ENCODE measurements at places on chromosomes 1 and 21.

GRCh38 chr1:171140956-171141687 lies 44.0 kb upstream of the FMO2 start:
- DNase-seq: no peak

DNA sequence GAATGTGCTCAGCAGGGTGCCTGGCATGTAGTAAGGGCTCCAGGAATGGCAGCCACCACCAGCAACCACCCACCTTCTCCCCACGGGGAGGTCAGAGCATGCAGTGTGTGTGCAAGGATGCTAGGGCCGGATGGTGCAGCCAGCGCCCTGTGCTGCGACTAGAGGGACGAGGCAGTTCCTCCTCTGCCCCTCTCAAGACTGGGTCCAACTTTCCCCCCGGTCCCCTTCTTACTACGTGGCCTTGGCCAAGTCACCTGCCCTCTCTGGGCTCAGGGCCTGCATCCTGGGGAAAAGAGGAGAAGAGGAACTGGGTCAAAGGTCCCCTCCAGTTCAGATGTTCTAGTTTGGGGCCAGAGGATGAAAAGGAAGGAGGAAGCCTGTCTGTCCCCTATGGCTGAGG lies 71.6 kb upstream of the TARDBP start:
- no peak for DNase-seq

- no peak for DNase-seq
Observed at GRCh38 chr1:2072109-2072806, 22.0 kb downstream of the PRKCZ start.

DNA sequence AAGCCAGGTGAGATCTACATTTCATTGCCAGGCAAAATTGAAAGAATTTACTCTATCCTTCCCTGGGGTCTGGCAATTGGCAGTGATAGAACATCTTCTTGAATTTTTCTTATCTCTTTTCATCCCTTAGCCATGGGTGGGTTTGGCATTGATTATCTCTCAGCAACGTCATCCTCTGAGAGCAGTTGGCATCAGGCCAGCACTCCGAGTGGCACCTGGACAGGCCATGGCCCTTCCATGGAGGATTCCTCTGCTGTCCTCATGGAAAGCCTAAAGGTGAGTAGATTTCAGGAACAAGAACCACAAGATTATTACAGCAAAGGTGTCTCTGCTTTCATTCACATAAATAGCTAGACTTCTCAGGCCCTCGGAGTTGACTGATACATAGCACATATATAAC lies 39.3 kb downstream of the NCF2 start:
- DNase-seq: no peak

DNA sequence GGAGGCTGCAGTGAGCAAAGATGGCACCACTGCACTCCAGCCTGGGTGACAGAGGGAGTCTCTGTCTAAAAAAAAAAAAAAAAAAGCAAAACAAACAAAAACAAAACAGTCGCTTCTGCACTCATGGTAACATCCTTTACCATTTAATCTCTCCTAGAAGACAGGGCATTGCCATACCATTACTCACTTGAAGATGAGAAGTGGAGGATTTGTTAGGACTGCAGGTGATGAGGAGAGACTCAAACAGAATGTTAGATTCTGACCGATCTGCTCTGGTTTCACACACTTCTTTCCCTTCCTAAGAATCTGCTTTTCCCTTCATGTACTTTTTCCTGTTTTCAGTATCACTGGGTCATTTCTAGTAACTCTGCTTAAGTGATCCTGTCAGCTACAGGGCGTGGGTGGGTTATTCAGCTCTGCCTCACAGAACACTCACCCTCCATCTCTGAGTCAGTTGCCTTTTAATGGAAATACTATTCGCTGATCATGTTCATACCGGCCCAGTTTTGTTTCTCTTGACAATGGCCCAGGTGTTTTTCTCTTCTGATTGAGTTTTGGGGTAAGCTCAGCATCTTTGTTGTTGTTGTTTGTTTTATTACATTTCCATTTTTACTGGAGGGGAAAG lies 148.0 kb upstream of the ERG start:
- no peak for DNase-seq

DNA sequence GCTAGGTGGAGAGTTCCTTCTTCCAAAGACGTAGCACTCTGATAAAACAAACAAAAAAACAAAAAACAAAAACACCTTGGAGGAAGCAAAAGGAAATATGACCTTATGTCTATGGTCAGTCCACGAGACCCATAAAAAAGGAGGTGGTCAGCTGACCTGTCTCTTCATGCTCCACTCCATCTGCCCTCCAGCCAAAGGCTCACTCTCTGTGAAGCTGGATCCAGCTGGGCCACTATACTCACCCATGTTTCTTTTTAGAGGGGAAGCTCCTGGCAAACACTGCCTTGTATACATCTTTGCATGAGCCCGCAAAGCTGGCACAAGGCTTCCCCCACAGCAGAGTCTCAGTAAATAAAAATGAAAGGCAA lies 126.1 kb upstream of the CACHD1 start:
- DNase-seq: no peak

- DNase-seq: no peak
Observed at GRCh38 chr21:25186273-25186672, 421.0 kb downstream of the MRPL39 start.

DNA sequence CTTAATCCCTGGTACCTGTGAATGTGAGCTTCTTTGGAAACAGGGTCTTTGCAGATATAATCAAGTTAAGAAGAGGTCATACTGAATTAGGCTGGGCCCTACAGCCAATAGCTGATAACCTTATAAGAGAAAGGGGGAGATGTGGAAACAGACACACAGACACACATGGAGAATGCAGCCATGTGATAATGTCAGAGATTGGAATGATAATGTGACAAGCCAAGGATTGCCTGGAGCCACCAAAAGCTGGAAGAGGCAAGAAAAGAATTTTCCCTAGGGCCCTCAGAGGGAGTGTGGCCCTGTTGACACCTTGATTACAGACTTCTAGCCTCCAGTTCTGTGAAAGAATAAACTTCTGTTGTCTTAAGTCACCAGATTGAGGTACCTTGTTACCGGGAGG lies 114.5 kb upstream of the SOD1 start:
- DNase-seq: no peak

GRCh38 chr21:45222001-45222400 lies 65.7 kb downstream of the POFUT2 start:
- DNase-seq: no peak

DNA sequence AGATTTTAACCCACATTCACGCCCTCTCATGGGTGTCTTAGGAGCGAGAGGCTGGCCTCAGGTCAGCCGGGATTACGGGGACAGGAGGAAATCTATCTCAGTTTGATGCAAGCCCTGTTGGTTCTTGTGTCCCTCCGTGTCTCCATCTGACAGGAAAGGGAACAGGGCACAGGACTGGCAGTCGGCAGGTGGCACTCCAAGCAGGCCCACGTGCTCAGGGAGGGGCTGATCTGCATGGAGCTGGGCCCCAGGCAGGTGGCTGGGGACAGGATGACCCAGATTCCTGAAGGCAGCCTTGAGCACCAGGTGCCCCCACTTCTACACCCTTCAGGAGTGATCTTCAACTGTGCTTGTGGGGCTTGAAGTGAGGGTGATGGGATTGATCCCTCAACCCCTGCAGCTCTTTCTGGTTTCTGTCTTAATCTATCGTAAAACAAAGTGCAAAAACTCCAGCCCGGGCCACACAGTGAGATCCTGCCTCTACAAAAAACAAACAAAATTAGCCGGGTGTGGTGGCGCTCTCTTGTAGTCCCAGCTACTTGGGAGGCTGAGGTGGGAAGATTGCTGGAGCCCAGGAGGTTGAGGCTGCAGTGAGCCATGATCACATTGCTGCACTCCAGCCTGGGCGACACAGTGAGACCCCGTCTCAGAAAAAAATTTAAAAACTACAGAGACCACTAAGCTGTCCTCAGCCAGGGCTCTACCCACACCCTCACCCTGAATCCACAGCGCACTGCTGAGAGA lies 8.3 kb downstream of the PLEKHG5 start:
- no peak for DNase-seq

DNA sequence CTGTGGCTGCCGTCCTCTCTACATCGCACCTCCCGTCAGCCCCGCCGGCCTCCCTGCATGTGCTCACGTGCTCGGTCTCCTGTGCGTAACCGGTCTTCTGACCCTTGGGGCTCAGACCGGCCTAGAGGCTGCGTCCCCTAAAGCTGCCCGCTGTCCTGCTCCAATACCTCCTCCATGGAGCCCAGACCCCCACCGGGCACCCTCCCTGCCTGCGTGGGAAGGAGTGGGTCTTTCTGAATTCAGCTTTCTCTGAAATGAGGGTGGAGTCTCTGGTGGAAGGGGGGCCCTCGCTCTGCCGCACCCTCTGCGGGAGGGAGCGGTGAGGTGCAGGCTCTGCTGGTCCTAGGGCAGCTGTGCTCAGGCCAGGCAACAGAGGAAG lies 18.7 kb upstream of the POFUT2 start:
- DNase-seq: no peak

DNA sequence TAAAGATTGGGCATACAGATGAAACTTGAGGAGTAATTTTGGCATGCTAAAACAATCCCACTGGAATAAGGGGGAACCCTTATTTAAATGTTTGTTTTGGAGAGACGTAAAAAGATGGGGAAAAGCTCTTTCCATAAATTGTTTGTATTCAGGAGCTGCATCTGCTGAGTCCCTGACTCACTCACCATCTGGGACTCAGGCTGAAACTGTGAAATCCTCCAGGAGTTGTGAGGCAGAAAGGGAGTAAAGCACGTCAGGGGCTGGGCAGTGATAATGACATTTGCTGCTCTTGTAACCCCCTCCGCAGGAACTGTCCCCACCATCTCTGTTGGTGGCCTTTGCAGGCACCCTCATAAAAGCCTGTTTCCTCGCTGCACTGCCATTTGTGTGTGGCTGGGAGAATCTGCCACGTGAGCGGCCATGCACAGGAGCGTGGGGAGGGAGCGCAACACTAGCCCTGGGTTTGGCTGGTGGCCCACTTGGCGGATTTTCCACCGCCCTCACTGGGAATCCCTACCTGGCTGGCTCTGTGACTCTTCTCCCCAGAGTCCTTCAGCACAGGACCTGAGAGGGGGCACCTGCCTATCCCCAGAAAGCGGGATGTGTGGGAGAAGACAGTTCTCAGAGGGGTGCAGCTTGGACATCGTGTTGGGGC lies 45.3 kb downstream of the ZSCAN20 start:
- DNase-seq: no peak

- DNase-seq: no peak
Observed at GRCh38 chr1:30720271-30721223, 2.8 kb downstream of the MATN1 start.

GRCh38 chr1:105793536-105794146 lies 1262.8 kb upstream of the PRMT6 start:
- no peak for DNase-seq

DNA sequence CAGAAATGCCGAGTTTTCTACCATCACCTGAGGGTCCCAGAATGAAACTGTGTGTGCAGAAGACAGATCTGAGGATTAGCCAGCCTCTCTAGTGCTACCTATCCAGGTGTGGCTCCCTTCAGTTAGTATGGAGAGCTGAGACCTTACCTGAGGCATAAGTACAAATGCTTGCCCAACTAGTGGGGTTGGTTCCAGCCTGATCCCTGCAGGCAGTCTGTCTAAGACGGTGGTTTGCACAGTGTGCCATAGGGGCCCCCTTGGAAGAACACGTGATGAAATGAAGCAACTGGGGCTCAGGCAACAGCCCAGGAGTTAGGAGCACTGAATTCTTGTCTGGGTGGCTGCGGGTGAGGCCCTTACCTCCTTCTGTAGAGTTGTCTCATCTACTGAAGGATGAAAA lies 15.6 kb downstream of the S100A7A start:
- no peak for DNase-seq

DNA sequence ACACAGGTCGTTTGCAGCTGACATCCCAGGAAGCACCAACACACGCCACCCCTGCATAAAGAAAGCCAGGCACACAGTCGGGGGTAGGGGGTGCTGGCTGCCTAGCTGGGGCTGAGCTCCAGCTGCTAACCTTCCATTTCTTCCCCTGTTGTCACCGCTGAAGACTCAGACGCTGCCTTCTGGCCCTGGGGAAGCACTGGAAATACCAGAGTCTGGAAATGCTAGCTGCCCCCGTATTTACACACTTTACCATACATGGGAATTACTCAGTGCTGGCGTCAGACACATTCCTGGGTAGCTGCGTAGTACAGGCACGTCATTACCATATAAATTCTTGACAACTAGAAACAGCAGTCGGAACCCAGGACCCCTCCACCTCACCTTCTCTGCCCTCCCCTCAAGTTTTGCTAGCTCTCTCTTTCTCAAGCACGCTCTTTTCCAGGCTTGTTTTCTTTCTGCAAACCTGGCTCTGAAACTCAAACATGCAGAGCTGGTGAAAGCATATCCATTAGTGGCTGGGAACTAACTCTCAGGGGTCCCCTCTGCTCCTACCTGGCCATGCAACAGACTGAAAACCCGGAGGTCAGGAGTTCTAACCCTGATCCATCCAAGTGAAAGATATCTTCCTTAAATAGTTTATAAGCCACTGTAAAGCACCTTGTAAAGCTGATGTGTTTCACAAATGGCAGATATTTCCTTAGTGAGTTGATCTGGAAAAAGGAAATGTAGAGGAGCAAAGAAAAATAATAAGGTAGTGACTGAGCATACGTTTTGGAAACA lies 3.3 kb downstream of the CSRP1 start:
- no peak for DNase-seq

DNA sequence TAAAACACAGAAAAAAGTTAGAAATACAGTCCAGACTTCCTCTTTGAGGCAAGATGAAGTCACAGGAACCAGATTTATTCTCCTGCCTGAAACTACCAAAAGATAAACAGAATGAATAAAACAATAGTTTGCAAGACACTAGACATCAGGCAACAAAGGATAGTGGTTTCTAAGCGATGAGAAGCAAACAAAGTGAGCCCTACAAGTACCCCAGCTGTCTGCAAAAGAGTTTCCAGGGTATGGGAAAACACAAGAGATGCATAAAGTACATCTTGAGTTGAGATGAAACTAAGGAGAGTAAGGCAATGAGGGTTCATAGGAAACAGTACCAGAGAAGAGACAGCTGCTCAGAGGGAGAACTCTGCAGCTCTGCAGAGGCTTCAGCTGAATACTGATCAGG lies 83.3 kb upstream of the COL24A1 start:
- no peak for DNase-seq

GRCh38 chr1:62271134-62271533 lies 48.1 kb downstream of the KANK4 start:
- no peak for DNase-seq

GRCh38 chr1:162951553-162952315 lies 90.8 kb upstream of the CCDC190 start:
- no peak for DNase-seq

GRCh38 chr1:30461640-30462039 lies 261.7 kb downstream of the MATN1 start:
- no peak for DNase-seq

DNA sequence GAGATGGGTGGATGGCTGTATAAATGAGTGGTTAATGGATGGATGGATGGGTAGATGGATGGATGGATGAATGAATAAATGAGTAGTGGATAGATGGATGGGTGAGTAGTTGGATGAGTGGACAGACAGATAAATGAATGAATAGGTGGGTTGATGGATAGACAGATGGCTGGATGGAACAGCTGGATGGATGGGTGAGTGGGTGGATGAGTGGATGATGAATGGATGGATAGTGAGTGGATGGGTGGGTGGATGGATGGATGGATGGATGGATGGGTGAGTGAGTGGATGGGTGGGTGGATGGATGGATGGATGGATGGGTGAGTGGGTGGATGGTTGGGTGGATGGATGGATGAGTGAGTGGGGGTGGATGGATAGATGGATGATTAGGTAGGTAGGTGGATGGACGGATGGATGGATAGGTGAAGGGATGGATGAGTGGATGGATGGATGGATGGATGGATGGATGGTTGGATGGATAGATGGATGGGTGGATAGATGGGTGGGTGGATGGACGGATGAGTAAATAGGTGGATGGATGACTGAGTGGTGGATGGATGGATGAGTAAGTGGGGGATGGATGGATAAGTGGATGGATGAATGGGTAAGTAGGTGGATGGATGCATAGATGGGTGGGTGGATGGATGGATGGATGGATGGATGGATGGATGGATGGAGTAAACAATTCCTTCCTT lies 246.6 kb downstream of the KAZN start:
- DNase-seq: no peak
